Stimulated activated CD4-positive, alpha-beta T cell treated with anti-CD3 and anti-CD28 coated beads, Interleukin-1b, Interleukin-23, amount 100 ng/mL, for 48 hours (primary cell): ENCODE measurements at places on chromosomes 13 and 19.

- DNase-seq, result no peak
Measured at GRCh38 chr19:55058781-55059610, 4.0 kb downstream of the RDH13 start.

DNA sequence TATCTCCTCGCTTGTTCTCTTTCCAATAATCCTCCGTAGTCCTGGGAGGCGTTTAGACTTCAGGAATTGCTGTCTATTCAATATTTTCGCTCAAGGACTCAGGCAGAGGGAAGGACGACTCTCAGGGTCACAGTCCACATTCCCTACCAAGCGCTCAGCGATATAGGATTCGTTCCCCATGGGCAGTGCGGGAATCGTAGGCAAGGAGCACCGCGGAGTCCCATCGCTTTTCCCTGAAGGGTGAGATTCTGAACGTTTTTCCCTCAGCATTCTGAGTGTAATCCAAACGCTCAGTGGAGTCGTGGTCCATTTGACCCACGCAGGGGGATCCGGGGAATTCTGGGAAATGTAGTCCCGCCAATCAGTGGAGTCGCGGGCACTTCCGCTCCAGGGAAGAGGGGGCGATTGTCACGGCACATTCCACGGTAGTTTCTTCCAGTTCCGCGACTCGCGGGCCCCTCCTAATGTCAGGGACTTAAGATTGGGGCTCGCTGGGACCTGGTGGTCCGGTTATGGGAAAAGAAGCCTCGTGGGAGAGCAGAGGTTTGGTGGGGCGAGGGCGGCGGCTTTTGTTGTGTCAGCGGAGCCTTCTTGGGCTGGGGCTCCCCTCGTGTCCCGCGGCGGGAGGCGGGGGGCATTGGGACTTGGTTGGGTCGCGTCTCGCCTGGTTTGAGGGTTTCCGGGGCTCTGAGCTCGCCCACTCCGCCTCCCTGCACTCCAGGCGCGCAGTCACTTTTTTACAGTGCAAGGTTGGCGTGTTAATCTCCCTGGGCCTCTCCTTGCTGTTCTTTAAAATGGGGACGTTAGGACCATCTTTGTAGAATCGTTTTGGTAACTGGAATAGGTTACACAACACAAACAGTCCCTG is at the start of gene ZNF234:
TSS of gene ZNF234 (plus strand) at position 364 of the 868 bp plus-strand sequence. CDS start 3,079 bp downstream, outside the sequence.
- DNase-seq, result peak; percentile 64

DNA sequence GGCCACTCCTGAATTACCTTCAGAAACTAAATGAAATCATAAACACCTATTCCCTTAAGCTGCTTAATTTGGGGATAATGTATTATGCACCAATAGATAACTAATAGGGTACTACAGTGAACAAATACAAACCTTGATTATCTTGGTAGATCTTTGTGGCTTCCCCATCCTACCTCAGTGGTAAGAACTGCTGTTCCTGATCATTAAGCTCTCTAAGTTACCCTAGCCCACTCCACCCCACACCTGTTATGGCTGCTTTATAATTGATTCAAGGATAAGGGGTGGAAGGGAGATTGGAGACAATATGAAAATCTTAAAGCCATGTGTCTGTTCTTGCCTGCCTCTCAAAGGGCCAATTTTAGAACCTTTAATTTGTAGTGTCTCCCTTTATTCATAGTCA is 121.2 kb downstream of the LMO7 start:
- no peak for DNase-seq

GRCh38 chr19:927351-927779 is 1.5 kb downstream of the ARID3A start:
- DNase-seq, result no peak

- DNase-seq, result peak; percentile 48
Measured at GRCh38 chr13:27043013-27043412, 128.6 kb downstream of the USP12 start.

GRCh38 chr13:112618501-112618900 is 30.5 kb upstream of the TUBGCP3 start:
- no peak for DNase-seq

DNA sequence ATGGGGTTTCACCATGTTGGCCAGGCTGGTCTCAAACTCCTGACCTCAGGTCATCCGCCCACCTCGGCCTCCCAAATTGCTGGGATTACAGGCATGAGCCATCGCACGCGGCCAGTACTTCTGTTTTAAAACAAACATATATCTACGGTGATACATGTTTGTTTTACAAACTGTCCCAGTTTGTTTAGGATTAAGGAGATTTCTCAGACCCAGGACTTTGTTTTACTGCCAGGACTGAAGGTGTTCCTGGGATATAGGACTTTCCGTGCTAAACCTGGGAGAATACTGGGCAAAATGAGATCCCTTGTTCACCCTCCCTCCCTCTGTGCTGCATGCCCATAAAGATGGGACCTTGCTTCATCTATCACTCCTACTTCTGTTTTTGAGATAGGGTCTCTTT is 8.8 kb downstream of the NLRP8 start:
- no peak for DNase-seq

- DNase-seq, result no peak
Measured at GRCh38 chr19:54654447-54655321, 8.1 kb upstream of the LILRB4 start.

DNA sequence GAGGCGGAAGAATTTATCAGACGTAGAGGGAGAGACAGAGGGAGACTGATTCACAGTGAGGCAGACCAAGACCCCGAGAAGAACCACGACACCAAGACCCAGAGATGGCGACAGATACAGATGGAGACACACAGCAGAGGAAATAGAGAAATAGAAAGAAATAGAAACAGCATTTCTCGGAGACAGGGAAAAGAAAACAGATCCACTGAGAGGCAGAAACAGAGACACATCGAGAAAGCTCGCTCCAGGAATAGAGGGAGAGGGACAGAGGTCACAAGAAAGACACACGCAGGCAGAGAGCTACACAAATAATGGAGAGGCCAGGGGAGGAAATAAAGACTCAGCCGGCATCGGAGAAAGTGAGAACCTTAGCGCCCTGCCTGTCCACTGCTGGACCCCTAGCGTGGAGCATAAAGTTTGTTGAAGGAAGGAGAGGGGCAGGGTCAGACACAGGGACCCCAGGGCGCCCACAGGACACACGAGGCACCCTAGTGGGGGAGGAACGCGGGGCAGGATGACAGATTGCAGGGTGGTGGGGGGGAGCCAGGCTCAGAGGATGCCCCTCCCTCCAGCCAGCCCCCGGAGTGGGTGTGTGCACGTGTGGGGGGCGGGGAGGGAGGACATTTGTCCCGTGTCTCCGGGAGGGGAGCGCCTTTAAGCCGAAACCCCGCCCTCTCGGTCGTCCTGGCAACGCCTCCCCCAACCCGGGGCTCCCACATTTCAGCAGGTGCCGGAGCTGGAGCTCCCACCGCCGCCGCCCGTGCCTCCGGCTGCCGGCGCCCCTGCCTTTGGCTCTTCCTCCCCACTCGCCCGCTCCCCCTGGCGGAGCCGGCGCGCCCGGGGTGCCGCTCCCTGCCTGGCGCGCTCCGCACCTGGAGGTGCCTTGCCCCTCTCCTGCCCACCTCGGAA is at the start of gene PRKCG:
TSS of gene PRKCG (plus strand) at position 716 of the 909 bp plus-strand sequence. CDS start 298 bp downstream, outside the sequence.
- DNase-seq, result peak; percentile 33

- DNase-seq, result peak; percentile 66
Measured at GRCh38 chr13:98509271-98510155, 67.4 kb downstream of the STK24 start.

DNA sequence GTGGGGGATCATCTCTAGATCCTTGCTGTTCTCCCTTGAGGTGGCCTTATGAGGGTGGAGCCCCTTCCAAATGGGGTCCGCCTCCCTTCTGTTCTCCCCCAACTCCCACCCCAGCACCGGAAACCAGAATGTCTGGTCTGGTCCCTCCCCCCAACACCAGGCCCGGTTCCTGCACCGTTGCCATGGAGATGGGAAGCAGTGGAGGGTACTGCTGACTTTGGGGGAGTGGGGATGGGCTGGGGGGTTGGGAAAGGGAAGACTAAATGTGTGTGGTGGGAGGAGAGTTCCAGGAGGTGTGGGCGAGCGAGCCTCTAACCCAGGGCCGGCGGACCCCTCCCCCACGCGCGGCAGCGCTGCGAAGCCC is 1.7 kb downstream of the SHANK1 start:
- no peak for DNase-seq

GRCh38 chr19:5341448-5341820 is 822 bp upstream of the PTPRS start:
- DNase-seq, result no peak

DNA sequence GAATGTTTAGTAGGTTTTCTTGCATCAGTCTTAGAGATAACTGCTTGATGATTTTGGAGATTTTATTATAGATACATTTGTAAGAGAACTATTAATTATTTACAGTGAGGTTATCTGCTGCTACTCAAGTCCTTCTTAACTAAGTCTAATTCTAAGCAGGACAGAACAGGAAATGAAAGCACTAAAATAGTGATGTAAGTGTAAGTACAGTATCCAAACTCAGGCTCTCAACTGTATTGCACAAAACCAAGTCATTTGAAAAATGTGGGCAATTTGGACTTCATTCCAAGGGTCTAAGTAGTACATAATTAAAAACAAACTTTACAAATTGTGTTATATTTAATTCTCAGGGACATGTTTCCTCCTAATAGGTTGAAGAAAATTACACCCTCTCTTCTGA is 417.1 kb downstream of the ITGBL1 start:
- DNase-seq, result no peak

DNA sequence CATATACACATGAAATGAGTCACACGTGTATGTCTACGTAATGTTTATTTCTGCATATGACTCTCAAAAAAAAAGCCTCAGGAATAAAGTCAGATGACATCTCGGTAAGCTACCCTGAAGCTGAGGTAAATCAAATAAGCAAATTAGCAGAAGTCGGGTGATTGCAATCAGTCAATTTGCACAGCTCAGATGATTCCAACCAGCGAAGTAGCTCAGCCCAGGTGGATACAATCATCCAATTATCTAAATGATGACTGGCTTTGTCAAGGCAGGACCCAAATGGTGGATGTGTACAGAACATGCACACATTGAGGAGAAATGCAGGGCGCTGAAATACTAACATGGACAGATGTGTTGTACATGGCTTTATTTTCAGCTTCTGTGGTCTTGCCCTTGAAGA is 148.5 kb downstream of the ZNF486 start:
- DNase-seq, result no peak

DNA sequence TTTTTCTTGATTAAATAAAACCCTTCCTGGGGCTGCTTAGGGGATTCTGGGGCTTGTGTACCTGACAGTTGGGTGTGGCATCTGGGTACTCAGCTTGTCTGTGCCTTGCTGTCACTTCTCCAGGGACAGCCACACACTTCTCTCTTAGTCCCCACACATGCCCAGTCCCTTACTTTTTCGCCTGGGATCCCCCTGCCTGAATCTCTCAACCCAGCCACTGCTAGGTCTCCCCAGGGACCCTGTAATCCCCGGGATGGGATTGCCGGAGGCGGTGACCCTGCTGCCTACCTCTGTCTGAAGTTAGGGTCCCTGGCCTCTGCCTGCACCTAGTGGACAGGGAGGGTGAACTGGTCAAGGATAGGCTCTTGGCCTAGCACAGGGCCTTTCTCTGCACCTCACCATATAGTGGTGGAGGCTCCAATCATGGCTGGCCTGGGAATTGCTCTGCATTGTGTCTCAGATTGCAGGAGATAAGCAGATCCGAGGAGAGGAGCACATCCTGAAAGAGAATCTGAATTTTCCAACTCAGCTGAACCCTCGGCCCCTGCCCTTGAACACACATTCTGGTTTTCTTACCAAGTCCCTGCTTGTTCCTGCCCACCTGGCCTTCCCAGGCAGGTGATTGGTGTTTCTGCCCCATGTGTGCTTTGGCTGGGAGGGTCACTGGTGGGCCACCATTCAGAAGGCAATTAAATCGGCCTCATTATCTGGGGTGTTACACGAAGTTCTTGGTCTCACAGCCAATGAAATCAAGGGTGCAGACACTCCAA is 8.7 kb upstream of the ZNF492 start:
- DNase-seq, result no peak

DNA sequence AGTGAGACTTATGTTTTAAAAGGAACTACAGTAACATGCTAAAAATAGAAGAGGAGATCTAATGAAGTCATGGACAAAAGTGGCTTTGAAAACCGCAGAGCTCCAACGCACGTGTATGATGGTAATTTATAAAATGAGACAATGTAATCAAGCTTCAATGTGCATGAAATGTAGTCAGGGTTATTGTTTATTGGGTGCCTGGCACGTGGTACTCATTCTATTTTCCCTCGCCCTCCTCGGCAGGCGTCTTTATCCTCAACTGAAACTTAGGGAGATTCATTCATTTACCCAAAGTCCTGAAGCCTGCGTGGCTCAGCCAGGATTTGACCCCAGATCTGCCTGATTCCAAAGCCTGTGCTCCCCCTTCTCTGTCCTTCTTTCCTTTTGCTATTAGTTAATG is 79.8 kb downstream of the CHST8 start:
- no peak for DNase-seq

GRCh38 chr19:46896076-46896794 is 35.4 kb downstream of the ARHGAP35 start:
- no peak for DNase-seq

- no peak for DNase-seq
Measured at GRCh38 chr19:10283301-10284064, 3.3 kb upstream of the ICAM4 start.

GRCh38 chr19:5973867-5974635 is 3.9 kb downstream of the RANBP3 start:
- DNase-seq, result no peak

- no peak for DNase-seq
Measured at GRCh38 chr13:73938372-73939070, 195.7 kb downstream of the KLF12 start.

- DNase-seq, result no peak
Measured at GRCh38 chr13:113176280-113176679, 17.8 kb downstream of the PROZ start.

DNA sequence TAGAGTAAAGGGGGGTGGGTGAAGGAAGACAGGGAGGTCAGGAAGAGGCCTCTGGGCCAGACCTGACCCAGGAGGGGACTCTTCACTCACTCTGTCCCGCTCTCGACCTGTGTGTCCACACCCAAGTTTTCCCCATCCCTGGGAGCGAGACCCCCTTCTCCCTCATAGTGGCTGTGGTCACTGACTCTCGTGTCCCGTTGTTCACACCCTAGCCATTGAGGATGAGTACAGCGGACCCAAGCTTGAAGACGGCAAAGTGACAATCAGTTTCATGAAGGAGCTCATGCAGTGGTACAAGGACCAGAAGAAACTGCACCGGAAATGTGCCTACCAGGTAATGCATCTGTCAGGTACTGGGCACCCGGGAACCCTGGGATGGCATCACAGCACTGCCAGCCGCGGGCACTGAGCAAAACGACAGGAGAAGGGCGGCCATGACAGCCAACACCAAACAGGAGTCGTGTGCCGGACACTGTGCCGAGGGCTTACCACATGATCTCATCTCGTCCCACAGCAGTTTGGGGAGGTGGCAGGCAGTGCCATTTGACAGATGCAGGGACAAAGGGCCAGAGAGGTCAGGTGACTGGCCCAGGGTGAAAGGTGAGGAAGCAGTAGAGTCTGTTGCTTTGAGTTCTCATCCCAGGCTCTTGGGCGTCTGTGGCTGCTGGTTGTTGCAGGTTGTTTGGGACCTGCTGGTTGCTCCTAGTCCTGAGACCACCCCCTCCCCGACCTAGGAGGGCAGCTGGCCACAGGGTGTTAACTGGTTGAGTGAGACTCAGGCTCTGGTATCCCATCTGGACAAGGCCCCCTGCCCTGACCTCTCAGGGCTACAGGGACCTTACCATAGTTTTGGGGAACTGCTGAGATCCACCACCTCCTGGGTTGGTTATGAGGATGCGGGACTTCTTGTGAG is 29.6 kb downstream of the PPP5C start:
- no peak for DNase-seq
